NCI-H510A treated with DMSO at 0.1 percent for 48 hours (cell line): ENCODE measurements at places on chromosomes 11 and 22.

GRCh38 chr22:45960477-45961386 lies 16.2 kb downstream of the WNT7B start:
- DNase-seq, result no peak

DNA sequence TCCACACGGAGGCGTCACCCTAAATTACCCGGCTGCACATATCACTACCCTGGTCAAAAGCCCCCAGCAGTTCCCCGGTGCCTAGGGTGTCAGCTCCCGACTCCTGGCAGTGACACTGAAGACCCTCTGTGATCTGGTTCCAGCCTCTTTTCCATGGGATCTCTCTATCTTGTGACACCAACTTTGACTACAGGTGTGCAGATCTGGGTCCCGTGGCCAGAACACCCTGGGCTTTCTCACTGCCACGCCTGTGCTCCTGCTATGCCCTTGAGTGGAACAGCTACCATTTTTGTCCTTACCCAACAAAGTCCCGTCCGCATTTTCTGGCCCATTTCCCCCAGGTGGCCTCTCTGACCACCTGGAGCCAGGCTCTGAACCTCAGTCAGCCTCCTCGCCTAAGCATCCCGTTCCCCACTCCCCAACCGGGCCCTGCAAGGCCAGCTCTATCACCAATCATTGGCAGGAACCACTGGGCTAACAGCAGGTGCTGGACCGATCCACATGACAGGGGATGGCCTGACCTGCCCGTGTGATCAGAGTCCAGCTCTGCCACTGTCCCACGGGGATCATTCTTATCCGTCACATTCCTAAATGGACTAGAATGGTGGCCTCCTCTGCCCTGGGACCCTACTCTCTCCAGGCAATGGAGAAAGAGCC lies 20.7 kb upstream of the CBX7 start:
- DNase-seq, result no peak

- DNase-seq, result no peak
Measured at GRCh38 chr11:124454552-124454951, 9.1 kb upstream of the OR8B8 start.

DNA sequence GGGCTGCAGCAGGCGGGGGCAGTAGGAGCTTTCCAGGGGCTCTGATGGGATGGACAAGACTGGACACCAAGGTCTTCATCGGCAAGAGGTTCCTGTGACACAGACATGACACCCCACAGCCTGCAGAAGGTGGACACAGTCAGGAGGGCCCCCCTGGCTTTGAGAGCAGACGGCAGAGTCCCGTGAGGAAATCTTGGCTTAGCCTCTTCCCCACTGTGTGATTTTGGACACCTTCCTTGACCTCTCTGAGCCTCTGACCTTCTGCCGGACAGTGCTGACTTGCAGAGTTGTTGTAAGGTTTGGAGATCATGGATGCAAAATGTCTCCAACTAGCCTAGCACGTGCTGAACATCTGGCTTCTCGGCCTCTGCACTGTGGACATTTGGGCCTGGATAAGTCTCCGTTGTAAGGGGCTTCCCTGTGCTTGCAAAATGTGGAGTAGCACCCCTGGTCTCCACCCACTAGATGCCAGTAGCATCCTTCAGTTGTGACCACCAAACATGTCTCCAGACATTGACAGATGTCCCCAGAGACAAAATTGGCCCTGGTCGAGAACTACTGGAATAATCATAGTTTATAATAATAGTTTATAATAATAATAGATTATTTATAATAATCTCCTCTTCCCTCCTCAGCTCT lies 54.6 kb downstream of the MCM5 start:
- DNase-seq, result no peak

DNA sequence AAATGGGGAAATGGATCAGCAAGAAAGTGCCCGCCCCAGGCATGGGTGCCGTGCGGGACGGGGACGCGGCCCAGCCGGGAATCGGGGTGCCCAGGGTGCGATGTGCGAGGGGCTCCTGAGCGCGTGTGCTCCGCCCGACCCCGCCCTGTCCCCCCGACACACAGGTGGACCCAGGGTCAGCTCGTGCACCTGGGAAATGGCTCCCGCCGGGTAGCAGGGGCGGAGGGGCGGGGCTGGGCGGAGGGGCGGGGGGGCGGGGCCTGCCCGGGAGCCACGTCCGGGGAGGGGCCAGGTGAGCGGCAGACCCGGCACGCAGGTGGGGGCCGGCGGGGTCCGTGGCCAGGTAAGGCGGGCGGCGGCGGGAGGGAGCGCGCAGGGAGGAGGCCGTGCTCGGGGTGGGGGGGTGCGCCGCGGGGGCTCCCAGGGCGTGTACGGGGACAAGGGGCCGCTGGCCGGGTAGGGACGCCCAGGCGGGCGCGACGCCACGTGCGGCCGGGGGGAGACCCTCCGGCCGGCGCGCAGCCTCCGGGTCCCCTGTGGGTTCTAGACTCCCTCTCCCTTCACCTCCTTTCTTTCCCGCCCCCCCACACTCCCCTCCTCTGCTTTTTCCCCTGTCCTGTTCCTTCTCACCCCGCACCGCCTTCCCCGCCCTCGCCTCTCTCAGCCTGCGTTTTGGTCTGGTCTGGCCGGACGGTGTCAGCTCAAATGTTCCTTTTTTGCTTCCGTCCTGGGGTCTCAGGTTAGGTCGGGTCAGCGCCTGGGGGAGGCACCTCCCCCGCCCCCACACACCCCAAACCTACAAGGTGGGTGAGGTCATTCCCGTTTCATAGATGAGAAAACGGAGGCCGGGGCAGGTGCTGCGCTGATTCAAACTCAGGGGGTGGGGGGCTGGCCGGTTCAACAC lies at the start of gene ARHGAP8:
Gene ARHGAP8, plus strand, starts transcription at position 291 of the 904 bp plus-strand sequence. CDS start 33,953 bp downstream, outside the sequence.
- peak; percentile 15 for DNase-seq

DNA sequence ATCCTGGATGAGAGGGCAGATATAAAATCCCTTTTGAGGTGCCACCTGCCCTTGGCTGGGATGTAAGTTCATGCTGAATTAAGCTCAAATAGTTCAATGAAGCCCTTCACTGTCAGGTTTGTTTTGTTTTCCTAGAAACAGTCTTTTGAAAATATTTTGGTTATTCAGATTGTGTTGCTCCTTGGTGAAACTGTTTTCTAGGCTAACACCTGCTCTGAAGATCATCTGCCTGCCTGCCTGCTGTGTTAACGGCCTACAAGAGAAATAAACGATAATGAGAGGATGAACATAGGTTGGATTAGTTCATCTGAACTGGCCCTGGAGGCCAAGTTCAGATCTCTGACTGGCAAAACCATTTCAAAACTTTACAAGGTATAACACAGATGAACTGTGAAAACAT lies 67.4 kb downstream of the ZBTB44 start:
- DNase-seq, result no peak

- DNase-seq, result no peak
Measured at GRCh38 chr11:134291196-134291595, 15.0 kb downstream of the GLB1L3 start.

- DNase-seq, result no peak
Measured at GRCh38 chr11:115545581-115546210, 41.5 kb upstream of the CADM1 start.

DNA sequence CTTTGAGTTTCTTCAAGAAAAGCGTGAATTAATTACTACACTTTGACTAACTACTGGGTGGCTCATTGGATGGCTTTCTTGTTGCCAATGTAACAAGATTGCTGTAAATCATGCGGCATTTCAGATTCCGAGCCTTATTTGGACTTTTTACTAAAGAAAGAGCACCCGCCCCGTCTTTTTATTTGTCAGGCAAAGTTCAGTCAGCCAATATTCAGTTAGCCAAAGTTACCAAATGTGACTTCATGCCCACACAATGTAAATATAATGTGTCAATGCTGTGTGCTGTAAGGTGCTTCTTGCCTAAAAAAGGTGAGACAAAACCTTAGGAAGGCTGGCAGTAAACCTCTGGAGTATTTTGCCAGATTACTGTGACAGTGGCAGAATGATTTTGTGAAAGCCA lies 14.8 kb downstream of the FLI1 start:
- DNase-seq, result no peak

GRCh38 chr11:128189823-128190222 lies 397.5 kb downstream of the ETS1 start:
- no peak for DNase-seq

GRCh38 chr11:126578021-126578420 lies 222.5 kb downstream of the ST3GAL4 start:
- no peak for DNase-seq

DNA sequence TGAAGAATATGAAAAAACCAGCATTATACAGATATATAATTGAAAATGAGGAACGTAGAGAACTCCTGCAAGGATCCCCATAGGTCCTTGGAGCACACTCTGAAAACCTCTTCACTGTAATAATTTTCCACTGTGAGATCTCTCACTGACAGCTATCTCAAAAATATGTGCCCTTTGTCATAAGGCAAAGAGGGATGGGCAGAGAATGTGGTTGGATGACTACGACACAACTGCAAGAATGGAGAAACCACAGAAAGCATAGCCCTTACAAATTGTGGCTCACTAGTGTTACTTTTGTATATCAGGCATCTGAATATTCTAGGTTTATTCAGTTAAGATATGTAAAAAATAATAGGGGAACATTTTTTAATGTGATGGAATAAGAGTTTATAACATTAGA lies 7.9 kb upstream of the CTSC start:
- DNase-seq, result no peak

- DNase-seq, result no peak
Measured at GRCh38 chr11:3368199-3368598, 10.7 kb downstream of the ZNF195 start.

GRCh38 chr11:98296091-98296880 lies 724.5 kb upstream of the CNTN5 start:
- no peak for DNase-seq

GRCh38 chr22:19523240-19524169 lies 705 bp downstream of the CLDN5 start:
- no peak for DNase-seq

GRCh38 chr11:28767574-28767973 lies 659.4 kb downstream of the METTL15 start:
- DNase-seq, result no peak

- DNase-seq, result peak; percentile 33
Measured at GRCh38 chr22:50620593-50621355, 7.2 kb downstream of the ARSA start.

GRCh38 chr11:130168105-130168504 lies 8.5 kb downstream of the ST14 start:
- no peak for DNase-seq

DNA sequence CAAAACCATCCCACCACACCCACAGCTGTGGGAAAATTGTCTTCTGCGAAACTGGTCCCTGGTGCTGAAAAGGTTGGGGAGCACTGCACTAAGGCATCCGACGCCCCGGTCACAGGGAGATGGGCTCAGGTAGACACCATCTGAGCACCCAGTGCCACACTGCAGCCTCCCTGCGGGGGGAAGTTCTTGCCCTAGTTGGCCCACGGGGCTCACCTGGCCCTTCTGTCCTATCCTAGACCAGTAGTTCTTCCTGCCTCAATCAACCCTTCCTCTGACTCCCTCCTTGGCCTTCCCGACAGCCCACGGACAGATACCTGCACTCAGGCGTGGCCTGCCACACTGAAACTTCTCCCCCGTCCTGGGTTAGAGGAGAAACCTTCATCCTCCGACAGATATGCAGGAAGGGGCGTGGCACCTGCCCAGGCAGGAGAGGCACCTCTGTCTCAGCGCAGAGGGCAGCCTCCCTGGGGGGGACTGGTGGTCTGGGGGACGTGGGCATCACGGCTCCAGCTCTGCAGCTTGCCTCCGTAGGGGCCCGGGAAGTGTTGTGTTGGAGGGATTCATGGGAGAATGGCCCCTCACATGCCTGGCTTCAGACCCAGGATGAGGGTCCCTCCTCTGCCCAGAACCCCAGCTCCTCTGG lies 4.5 kb downstream of the ANO9 start:
- DNase-seq, result no peak

DNA sequence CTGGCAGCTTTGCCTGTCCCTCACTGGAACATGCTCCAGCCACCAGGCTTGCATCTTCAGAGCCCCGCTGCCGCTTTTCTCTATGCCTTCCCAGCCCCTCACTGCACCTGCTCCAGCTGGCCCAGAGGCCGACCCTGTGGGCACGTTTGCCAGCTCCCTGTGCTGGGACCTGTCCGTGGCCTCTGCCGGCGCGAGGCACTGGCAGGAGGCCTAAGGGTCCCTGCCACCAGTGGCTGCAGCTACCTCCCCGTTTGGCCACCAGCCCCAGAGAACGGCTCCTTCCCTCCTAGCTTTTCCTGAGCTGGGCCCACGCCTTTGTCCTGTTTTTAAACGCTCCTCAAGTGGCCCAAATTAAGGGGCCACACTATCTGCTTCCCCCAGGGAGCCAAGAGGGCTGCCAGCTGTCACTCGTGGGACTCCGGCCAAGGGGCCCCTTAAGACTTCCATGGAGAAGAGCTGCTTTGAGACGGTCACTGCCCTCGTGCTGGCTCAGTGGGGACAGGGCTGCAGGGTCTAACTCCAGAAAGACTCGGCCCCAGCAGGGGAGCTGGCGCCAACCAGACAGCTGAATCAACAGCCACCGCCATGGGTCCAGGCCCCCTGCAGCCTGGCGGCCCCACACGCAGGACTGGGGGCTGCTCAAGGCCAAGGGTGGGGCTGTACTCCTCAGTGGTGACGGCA lies 24.6 kb upstream of the WNT7B start:
- peak; percentile 28 for DNase-seq

DNA sequence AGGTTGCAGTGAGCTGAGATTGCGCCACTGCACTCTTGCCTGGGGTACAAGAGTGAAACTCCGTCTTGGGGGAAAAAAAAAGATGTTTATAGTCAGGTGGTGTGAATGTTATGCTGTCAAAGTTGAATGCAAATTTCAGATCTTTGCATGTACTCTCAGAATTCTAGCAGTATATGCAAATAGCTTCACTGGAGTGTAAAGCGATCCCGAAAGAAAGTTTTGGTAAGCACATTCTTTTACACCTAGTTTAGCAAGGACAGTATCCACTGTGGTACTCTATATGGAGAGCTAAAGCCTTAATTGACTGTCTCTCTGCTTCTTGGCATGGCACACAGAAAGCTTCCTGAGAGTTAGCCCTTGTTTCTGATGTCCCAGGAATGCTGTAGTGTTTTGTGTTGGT lies 4.0 kb downstream of the JAM3 start:
- no peak for DNase-seq

GRCh38 chr11:47394050-47394321 lies 14.4 kb upstream of the SLC39A13 start:
- no peak for DNase-seq

GRCh38 chr11:122276221-122276620 lies 160.2 kb upstream of the BLID start:
- no peak for DNase-seq

GRCh38 chr11:32052215-32052614 lies 38.7 kb upstream of the RCN1 start:
- DNase-seq, result peak; percentile 0

- DNase-seq, result no peak
Measured at GRCh38 chr11:105701098-105701497, 91.2 kb downstream of the GRIA4 start.

DNA sequence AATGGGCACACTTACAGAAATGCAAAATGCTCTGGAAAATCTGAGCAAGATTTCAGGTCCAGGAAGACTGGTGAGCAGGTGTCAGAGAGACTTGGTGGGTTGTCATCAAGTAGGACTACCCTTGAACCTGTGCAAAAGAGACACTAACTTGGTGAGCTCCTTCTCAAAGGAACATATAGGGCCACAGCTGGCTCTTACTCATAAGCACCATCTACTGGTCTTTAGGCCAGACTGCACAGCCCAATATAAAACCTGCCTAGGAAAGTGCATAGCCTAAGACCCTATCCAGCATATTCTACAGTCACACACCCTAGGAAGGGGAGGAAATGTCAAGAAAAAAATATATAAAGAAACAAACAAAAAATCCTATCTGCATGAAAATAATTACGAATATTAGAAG lies 18.2 kb upstream of the OR10W1 start:
- DNase-seq, result no peak

- no peak for DNase-seq
Measured at GRCh38 chr11:9095421-9095820, 4.0 kb upstream of the SCUBE2 start.

GRCh38 chr11:2540223-2540991 lies 95.6 kb downstream of the KCNQ1 start:
- DNase-seq, result no peak
